Immature natural killer cell (primary cell): ENCODE measurements at places on chromosomes 7 and 10. TPM values are rescaled to one million over a fixed set of nuclear protein-coding genes. Genes with fewer than 3 reads are reported as not detected.

DNA sequence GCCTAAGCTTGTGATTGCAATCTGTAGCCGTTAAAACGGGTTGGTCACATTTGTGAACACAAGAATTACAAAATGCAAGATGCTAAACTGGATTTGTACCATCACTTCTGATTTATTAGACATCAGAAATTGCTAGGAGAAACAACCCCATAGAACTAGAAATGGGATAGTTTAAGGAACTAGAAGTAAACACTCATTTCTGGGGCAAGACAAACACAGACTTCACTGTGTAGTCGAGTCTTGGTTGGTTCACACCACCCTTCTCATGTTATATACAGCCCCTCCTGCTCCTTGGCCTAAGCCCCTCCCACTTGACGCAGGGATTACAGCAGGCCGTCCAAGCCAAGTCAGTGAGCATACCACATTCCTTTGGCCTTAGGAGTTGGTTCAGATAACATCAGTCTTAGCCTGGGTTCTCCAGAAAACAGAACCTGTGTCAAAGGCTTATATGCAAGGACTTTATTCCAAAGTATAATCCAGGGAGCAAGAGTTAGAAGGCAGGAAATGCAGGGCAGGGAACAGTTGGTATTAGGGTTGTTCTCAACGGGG lies 2.0 kb upstream of the NRAP start:
- no peak for DNase-seq

DNA sequence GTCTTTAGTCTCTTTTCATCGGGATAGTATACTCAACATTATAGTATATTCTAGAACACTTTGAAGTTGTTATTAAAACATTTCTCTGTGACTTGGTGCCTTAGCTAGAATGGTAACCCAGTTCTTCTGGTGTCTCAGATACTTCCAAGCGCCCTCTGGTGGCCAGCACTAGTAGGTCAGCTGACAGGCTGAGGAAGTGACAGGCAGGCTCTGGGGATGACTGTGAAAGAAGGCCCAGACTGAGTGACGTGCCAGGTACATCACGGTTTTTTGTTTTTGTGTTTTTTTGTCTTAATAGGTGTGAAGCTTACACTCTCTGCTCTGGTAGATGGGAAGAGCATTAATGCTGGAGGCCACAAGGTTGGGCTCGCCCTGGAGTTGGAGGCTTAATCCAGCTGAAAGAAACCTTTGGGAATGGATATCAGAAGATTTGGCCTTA lies 5.1 kb downstream of the COMTD1 start:
- DNase-seq, result peak; percentile 85

DNA sequence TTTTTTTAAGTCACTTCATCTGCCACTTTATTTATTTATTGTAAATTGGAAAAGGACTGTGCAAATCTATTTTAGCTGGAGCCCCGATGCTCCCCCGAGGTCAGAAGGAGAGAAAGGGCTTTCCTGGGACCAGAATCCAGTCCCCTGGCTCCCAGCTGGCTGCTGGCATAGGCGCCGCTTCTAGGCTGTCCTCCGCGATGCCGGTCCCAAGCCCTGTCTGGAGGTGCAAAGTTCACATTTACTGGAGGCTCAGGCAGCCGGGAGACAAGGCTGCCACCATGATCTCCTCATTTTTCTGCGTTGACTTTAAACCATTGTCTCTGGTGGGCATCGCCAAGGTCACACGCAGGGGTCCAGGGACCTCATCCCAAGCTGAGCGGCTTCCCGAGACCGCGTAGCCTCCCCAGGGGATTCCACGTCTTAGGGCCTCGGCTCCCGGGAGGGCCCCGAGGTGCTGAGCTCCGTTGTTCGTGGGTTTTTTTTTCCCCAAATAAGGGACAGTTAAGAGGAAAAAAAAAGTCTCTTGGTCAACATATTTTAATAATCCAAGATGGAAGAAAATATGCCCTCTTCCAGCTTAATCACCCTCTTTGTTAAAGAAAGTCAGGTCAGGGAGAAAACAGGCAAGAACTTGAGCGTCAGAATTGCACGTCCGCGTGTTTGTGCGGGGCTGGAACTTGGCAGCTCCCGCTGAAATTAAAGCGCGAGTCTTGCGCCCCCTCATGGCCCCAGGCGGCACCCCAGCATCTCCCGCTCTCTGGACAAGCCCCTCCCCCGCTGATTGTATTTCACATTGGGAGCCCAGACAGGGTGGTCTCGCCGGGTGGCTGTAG lies 11.9 kb downstream of the RGR start:
- no peak for DNase-seq

- DNase-seq, result no peak
Measured at GRCh38 chr7:125061776-125062397, 132.3 kb upstream of the POT1 start.

SLC18A3 gene
- polyA plus RNA-seq, result not detected

GRM3 gene
- not detected for polyA plus RNA-seq

INA gene
- not detected for polyA plus RNA-seq
